ENCODE measurements at places on chromosomes 13 and 19.

- no peak for DNase-seq
Measured at GRCh38 chr19:13120031-13120430, 2.0 kb downstream of the NACC1 start.

GRCh38 chr13:78476910-78477309 lies 126.4 kb downstream of the POU4F1 start:
- DNase-seq = no peak

- no peak for DNase-seq
Measured at GRCh38 chr13:32264407-32264806, 50.8 kb downstream of the ZAR1L start.

- no peak for DNase-seq
Measured at GRCh38 chr13:26050568-26051230, 1.1 kb downstream of the SHISA2 start.

- DNase-seq = no peak
Measured at GRCh38 chr13:110648848-110649421, 33.6 kb downstream of the NAXD start.

- no peak for DNase-seq
Measured at GRCh38 chr13:47539317-47539716, 461.8 kb downstream of the SUCLA2 start.

DNA sequence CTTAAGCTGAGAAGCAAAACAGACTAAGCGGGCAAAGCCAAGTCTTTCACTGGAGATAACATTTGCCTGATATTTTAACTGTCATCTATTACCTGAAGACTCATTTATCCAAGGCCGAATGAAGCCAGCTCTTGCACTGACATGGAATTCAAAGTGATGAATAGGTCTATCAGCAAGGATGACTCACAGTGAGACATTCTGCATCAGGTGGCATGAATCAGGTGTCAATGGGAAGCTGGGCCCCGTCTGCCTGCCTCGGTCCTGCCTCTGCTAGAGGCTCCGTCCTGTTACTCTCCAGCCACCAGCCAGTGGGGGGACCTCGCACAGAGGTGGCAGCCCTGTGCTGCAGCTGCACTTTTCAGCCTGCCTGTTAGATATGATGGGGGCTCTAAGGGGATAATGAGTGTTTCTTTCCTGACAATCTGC lies 23.5 kb downstream of the STARD13 start:
- no peak for DNase-seq

- no peak for DNase-seq
Measured at GRCh38 chr19:38333245-38333644, 2.4 kb upstream of the CATSPERG start.

- no peak for DNase-seq
Measured at GRCh38 chr13:101115762-101116171, 300.5 kb downstream of the NALCN start.

DNA sequence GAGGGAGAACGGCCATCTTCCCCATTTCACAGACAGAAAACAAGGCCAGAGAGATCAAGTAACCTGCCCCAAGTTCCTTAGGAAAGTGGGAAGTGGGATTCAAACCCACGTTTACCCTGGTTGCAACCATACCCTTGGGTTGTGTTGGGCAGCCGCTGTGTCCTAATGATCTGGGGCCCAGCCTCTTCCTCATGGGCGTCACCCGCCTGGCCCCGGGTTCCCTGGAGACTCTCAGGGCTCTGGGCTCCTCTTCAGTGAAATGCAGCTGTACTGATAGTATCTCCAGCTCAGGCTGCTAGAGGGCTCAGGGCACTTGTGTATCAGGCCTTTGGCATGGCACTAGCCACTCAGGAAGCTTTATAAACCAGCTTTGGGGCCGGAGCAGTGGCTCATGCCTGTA lies 9.8 kb downstream of the TMED1 start:
- DNase-seq = no peak

- DNase-seq = no peak
Measured at GRCh38 chr13:97268772-97269171, 46.6 kb downstream of the MBNL2 start.

- peak; percentile 30 for DNase-seq
Measured at GRCh38 chr19:4014541-4015491, 7.3 kb downstream of the PIAS4 start.

DNA sequence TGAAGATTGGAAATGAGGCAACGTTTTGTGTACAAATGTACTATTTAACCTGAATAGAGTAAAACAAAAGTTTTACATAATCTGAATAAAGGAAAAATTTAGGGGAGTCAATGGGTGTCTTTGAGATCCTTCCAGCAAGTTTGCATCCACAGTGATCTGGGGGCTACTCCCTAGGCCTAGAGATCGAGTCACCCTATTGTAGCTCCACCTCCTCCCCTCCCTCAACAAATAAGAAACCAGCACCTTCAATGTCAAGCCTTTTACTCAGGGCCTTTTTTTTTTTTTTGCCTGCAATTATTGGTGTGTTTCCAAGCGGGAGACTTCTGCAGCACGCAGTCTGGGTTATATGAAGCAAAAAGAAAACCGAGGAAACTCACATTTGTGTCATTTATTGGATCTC lies 16.3 kb upstream of the RAP2A start:
- DNase-seq = no peak

- DNase-seq = no peak
Measured at GRCh38 chr19:55473225-55474012, 3.0 kb upstream of the ZNF628 start.

DNA sequence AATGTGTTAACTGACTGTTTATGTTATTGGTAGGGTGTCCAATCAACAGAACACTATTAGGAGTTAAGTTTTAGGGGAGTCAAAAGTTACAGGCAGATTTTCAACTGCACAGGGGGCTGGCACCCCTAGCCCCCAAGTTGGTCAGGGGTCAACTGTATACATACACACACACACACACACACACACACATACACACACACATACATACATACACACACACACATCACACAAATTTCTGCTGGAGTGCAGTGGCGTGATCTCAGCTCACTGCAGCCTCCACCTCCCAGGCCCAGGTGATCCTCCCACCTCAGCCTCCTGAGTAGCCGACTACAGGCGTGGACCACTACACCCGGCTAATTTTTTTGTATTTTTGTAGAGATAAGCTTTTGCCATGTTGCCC lies 10.2 kb downstream of the LRRC4B start:
- no peak for DNase-seq

GRCh38 chr13:30429235-30429634 lies 6.9 kb downstream of the UBE2L5 start:
- DNase-seq = no peak

DNA sequence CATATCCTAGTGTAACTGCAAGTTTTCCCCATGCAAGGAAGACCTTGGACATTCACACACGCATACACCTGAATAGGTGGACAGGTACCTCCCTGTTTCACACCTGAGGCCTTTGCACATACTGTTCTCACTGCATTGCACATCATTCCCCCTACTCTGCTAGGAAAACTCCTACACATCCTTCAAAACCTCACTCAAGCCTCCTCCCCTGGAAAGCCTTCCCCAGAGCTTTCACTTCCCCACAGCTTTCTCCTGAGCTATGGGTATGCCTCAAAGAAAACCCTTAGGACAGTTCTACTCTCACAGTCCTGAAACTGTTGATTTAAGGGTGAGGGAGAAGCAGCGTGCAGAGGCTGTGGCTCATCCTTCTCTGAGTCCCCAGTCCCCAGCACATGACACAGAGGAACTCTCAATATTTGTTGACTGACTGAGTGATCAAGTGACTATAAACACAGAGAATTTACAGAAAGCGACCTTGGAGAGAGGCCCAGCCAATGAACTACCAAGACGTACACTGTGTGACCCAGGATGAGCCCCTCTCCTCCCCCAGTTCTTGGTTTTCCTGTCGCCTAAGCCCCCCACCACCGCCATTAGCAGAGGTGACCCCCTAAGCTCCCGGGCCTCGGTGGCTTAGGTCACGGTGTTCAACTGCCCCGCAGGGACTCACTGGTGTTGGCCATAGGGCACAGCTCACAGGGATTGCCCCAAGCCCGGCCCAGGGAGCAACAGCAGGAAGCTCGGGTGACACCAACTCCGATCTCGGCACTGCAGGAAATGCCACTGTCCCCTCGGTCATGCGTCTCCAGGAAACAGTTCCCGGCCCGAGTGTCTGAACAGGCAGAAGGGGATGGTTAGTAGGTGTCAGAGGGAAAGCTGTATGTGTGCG lies 40.6 kb downstream of the FBN3 start:
- no peak for DNase-seq

DNA sequence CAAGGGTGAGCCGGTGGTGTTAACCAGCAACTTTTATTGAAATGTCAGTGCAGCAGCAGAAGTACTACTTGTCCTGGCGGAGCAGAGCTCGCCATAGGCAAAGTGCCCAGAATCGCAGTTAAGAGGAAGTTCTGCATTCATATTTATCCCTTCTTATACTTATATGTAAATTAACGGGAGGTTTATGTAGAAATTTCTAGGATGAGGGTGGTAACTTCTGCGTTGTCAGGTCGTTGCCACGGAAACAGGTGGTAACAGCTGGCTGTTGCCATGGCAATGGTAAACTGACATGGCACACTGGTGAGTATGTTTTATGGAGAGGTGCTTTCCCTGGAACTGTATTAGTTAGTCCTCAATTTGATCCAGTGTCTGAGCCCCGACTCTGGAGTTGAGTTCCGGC lies 2494.9 kb upstream of the PCDH20 start:
- no peak for DNase-seq

DNA sequence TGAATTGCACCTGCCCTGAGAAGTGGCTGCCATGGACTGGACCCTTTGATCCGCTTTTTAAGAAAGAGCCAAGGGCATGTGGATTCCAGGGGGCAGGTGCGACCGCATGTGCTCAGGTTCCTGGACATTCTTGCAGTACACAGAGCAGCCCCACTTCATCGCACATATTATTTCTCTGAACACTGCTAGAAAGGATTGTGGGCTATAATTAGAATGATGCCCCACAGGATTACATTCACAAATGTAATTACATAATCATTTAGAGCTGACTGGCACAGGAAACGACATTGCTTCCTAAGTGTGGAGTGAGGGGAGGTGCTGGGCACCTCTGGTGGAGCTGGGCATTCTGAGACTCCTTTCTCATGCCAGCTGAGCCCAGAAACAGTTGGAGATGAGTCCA lies 37.5 kb upstream of the VSTM2B start:
- DNase-seq = no peak

GRCh38 chr19:944663-945241 lies 18.9 kb downstream of the ARID3A start:
- DNase-seq = no peak

- no peak for DNase-seq
Measured at GRCh38 chr13:66265371-66265770, 964.8 kb downstream of the PCDH9 start.

DNA sequence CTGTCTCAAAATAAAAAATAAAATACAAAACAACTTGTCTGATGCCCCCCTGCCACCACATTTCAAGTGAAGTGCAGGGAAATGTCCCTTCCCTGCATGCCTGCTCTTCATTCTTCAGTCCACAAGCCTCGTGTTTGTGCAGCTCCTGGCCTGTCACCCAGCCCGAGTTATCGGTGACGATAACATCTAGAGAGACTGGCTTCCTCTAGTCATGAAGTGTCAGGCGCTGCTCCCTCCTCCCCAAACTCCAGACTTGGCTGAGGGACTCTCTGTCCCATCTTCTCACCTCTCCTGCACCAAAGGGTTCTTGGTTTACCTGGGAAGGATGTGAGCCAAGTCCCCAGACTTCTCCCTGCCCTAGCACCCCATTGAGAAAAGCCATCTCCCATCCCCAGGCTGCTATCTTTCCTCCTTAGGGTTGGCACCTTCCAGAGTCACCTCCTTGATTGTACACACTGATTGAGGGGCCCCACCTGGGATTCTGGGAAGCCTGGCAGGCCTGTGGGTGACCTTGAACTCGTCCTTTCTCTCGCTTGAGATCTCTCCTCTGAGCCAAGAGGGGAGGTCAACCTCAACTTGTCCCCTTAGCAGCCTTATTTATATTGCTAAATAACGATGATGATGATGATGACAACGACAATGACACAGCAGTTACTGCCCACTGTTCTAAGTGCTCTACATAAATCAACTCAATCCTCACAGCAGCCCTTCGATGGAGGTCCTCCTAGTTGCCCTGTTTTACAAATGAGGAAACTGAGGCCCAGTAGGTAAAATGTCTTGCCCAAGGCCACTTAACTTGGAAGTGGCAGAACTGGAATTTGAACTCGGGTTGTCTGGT lies 13.1 kb upstream of the PLAUR start:
- no peak for DNase-seq

DNA sequence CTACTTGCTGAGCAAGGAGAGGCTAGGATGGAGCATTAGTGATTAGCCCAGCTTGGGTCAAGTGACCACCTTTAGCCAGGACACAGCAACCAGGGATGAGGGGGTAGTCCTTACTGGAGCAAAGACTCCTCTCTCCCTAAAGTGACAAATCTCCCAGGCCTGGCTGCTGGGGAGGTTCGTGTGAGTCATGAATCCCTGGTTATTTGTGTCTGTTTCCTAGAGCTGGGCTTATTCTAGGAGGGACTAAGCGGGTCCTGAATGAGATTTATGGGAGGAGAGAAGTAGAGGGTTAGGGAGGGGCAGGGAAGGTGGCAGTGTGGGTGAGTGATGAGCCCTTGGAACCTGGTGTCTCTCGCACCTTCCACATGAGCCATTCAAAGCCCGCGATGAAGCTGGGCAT lies 487.3 kb downstream of the TSHZ3 start:
- no peak for DNase-seq

- DNase-seq = peak; percentile 90
Measured at GRCh38 chr19:18290302-18291018, 9.0 kb upstream of the JUND start.

GRCh38 chr13:65497265-65497664 lies 1732.9 kb downstream of the PCDH9 start:
- DNase-seq = no peak

GRCh38 chr13:93227280-93227877 lies 772 bp downstream of the GPC6 start:
- DNase-seq = no peak

DNA sequence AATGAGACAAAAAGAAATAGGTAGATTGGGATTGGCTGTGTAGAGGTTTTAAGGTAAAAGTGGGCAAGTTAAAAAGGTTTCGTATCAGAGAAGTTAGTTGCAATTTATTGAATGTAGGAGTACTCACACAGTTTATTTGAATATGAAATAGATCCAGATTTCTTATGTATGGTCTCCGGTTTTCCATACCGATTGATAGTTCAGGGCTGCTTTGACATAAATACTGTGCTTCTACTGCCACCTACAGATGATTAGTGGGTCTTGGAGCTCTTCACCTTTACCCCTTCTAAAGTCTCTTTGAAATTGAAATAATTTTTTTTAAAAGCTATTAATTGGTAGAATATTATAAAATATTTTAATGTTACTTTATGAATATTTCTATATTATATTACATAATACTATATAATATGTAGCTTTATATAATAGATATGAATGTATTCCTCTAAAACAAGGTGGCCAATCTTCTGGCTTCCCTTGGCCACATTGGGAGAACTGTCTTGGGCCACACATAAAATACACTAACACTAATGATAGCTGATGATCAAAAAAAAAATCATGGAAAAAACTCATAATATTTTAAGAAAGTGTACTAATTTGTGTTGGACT lies 7.7 kb upstream of the GPR18 start:
- no peak for DNase-seq

GRCh38 chr13:23652909-23653726 lies 82.9 kb downstream of the TNFRSF19 start:
- no peak for DNase-seq

- peak; percentile 64 for DNase-seq
Measured at GRCh38 chr19:41531438-41532311, 44.3 kb upstream of the CEACAM21 start.

GRCh38 chr19:22263121-22263520 lies 23.1 kb upstream of the ZNF729 start:
- no peak for DNase-seq

Data from activated CD4-positive, alpha-beta T cell treated with anti-CD3 and anti-CD28 coated beads for 24 hours (primary cell).